ENCODE measurements at places on chromosomes 2 and 18. TPM values are rescaled to one million over a fixed set of nuclear protein-coding genes. Genes with fewer than 3 reads are reported as not detected.

The CHRND gene
- not detected for total RNA-seq

The PDE6D gene
- 13.8 TPM for total RNA-seq

The MTCL1 gene
- 38.6 TPM for total RNA-seq

The GRB14 gene
- total RNA-seq, result not detected

The FAM237A gene
- not detected for total RNA-seq

The REG3A gene
- total RNA-seq, result not detected

The POTEJ gene
- not detected for total RNA-seq

The RNF25 gene
- 54.4 TPM for total RNA-seq

The CRYGC gene
- not detected for total RNA-seq

The GALNT13 gene
- total RNA-seq, result not detected

The ADD2 gene
- not detected for total RNA-seq

The RBKS gene
- total RNA-seq, result 1.1 TPM

The KANSL3 gene
- total RNA-seq, result 26.3 TPM

The TET3 gene
- total RNA-seq, result 1.7 TPM

The GNLY gene
- total RNA-seq, result not detected

The MBOAT2 gene
- 102 TPM for total RNA-seq

The HAAO gene
- not detected for total RNA-seq

The SULT1C2 gene
- not detected for total RNA-seq

The GALNT14 gene
- total RNA-seq, result not detected

The POMC gene
- total RNA-seq, result not detected

The DLX2 gene
- total RNA-seq, result not detected

The UPP2 gene
- not detected for total RNA-seq

The ZNF385B gene
- total RNA-seq, result not detected

The CAPN14 gene
- under 0.01 TPM for total RNA-seq

The FEV gene
- total RNA-seq, result not detected

The DPP4 gene
- total RNA-seq, result 24.2 TPM

The HOXD10 gene
- not detected for total RNA-seq

Data from IMR-90 (cell line).